Fibroblast of the aortic adventitia (primary cell): ENCODE measurements at places on chromosomes 2 and 18.
A peak's percentile ranks its signal among the peaks of the same experiment; 100 is the strongest.

GRCh38 chr2:231341100-231341499, 54.4 kb upstream of the B3GNT7 start:
- no peak for DNase-seq

DNA sequence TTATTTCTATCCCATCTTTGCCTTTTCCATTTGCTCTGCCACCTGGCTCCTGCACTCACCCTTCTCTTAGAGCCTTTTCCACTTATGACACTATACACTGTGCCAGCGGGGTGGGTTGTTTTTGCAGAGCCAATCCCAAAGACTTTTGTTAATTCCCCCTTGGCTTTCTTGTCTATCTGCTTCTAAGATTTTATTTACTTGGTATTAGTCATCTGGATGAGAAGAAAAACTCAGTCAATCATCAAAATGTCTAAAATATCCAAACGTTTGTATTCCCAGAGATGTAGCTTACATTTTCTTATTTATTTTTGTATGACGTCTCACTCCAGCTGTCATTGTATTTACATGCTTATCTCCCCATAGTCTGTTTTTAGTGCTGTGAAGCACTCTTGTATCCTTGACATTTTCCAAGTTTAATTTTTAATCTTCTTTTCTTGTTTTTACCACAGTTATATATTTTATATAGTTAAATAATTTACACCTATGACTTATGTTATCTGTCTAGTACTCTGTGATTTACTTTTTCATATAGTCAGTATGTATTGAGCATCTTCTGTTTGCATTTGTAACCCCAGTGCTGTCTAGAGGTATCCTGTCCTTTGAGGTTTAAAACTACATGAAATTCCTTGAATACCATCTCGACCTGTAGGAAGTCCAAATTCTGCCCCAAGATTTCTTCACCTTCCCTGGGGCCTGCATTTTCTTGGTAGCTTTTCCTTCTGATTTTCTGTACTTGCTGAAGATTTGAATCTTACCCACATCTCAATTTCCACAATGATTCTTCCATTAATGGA, 55.1 kb downstream of the COL4A3 start:
- no peak for DNase-seq

DNA sequence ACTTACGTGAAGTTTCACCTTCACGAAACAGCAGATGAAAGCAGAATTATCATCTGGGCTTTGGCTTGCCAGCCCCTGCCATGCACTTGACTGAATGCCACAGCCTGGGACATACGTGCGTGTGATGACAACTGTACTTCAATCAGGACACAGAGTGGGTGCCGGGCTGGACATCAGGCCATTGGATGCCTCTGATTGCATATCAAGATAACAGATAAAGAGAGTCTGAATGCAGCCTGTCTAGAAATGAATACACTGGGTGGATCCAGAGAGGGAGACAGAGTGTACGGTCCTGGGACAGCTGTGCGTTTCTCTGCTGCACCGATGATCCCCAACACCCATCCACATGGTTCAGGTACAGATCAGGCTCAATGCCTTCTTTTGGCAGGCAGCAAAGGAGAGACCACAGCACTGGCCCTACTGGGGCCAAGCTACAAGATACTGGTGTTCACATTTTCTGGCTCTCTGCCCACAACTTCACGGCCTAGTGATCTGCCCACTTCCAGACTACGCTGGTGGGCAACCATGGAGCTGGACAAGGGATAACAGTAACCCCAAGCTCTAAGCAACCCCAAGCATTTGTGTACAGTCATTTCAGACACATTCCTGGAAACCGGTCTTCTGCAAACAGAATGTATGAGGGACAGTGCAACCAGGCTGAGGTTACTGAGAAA, 35.6 kb downstream of the FBLN7 start:
- no peak for DNase-seq

GRCh38 chr18:50853863-50854271, 25.1 kb upstream of the ME2 start:
- peak; percentile 72 for DNase-seq

DNA sequence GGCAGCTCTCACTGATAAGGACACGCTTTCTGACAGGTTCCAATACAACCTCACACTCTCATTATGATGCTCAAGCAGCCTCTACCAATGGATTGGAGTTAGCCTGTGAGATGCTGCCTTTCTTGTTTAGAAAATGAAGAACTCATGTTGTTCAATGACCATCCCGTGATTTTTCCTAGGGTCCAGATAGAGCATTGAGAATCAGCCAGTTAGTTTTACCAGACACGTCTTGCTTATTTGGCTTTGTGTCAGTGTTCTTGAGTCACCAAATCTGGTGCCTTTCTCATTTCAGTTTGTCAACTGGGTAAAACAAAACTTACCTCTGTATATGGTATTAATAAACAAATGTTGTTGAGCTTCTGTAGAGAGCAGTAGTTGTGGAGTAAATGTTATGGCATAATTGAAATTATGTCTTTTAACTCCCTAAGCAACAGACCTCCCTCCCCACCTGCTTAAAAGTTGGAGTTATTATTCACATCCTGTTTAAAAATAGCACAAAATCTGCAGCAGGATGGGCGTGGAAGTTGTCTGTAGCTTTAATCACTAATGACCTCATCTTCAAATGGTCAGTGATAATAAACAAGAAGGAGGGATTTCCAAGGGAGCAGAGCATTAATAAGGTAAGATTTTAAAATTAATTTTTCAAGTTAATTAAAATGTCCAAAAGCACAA, 167.3 kb downstream of the HRH4 start:
- no peak for DNase-seq

DNA sequence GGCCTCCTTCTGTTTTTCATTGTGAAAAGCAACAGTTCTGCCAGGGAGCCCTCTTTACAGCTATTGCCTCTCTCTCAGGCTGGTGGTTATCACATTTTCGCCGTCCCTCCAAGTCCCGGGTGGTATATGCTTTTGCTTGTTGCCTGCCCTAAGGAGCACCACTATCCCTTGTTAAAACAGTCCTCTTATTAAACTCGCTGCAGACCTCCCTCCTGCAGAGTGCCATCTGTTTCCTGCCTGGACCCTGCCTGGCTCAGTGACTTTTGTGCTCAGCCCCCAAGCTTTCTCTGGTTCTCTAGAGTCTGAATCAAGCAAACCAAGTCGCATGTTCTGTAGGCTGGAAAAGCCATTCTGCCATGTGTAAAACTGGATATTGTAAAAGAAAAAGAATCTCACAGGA, 72.1 kb upstream of the FHL2 start:
- no peak for DNase-seq

DNA sequence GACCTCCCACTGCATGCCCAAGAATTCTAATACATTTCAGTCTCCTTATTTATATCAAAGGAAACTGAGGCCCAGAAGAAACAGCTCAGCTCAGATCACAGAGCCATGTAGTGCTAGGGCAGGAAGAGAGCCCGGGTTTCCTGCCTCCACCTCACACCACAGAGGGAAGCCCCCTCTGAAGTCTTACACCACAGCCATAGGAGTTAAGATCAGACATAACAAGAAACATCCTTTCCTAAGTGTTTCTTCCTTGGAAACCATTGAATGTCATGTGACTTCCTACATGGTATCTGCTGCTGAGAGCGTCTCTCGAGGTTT, 102.1 kb downstream of the MTCL1 start:
- no peak for DNase-seq

DNA sequence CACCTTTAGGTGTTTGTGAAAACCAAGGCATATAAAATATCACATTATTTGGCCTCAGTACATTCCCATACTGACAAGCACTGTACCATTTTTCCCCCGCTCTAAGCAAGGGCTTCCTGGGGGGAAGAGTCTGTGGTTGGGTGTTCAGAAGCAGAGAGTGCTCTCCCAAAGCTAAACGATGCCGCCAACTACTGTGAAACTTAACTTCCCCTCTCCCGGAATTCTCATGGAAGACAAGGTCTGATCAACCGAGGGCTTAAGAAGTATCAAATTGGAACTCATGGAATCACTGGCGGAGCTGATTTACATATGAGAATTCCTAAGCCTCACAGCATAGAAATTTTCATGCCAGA, 433 bp upstream of the MFF start:
- no peak for DNase-seq

DNA sequence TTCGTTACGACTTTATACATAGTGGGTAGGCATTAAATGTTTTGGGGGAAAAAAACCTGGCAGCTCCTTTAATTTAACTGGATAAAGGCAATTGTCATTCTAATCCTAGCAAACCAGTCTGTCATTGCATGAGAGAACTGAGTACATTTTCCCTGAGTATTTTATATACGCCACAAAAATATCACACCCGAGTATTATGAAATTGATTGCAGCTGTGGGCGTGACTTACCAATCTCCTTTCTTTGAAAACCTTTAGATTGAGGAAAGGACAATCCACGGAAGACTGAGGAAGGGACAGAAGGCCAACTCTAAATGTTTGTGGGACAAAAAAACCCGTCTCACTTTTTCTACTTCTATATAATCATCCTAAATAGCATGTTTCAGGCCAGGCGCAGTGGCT, 9.0 kb downstream of the TM4SF20 start:
- no peak for DNase-seq

GRCh38 chr2:152588998-152589397, 128.3 kb downstream of the PRPF40A start:
- no peak for DNase-seq

DNA sequence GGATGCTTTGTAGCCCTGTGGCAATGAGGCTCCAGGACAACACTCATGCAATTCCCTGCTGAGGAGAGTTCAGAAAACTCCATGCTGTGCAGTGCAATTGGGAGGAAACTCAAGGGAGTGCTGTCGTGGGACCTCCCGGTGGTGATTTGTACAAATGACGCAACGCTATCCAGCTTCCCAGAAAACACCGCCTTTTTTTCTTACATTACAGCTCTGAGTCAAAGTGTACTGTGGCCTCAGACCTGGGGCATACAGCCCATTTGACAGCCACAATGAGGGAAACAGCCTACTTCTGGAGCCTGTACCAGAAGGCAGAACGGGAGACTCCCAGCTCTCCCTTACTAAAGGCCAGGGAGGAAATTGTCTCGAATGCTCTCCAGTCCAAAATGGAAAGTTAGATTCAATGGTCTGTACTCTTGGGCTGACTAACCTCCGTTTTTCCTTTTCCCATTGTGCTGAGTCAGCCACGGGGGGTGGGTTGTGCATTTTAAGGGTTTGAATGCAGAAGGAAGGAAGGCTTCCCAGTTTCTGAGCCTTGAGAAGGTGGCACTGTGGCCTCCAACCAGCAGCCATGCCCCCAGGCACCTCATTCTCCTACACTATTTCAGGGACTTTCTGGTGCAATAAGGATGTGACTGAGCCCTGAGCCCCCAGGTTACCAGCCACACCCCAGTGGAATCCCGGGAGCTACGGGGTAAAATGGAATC, 16.4 kb upstream of the CYP1B1 start:
- peak; percentile 98 for DNase-seq

DNA sequence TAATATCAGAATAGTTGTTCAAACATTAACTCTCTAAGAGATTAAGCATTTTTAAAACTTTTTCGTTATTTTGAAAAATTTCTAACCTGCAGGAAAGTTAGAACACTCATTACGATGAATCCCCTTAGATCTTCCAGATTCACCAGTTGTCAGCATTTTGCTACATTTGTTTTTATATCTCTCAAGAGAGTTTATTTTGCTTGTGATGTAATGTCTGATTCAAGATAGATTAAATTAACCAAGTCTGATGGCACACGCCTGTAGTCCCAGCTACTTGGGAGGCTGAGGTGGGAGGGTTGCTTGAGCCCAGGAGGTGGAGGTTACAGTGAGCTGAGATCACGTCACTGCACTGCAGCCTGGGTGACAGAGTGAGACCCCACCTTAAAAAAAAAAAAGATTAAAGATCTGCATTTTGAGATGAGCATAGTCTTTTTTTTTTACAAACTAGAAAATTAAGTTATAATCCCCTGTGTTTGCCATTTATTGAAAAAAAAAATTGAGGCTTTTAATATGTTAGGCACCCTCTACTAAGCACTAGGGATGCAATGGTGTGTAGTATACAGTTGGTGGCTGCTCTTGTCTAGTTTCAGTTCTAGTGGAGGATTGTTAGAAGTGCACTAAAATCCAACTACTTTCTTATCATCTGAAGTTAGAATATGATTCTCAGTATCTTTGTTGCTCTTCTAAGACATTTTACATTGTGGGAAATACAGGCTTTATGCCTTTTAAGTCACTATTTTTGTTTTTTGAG, 20.9 kb downstream of the RAB10 start:
- DNase-seq: peak; percentile 10

GRCh38 chr2:152186262-152186661, 10.7 kb upstream of the STAM2 start:
- no peak for DNase-seq

GRCh38 chr18:56574861-56575260, 63.5 kb downstream of the TXNL1 start:
- peak; percentile 75 for DNase-seq
